ENCODE measurements at places on chromosomes 1 and 21.

DNA sequence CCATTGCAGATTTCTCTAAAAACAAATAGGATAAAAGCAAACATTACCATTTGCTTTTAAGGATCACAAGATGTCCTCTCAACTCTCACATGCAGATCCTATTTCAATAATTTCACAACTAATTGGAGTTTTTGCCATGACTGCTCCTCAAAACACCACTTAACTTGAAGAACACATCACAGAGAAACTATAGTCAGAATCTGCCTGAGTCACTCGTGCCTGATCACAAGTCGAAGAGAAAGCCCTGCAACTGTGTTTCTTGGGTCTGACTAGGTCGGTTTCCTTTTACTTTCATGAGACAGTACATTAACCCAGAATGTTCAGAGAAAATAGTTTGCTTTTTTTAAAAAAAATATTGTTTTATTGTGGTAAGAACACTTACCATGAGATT is 46.3 kb upstream of the SMYD2 start:
- DNase-seq = no peak

DNA sequence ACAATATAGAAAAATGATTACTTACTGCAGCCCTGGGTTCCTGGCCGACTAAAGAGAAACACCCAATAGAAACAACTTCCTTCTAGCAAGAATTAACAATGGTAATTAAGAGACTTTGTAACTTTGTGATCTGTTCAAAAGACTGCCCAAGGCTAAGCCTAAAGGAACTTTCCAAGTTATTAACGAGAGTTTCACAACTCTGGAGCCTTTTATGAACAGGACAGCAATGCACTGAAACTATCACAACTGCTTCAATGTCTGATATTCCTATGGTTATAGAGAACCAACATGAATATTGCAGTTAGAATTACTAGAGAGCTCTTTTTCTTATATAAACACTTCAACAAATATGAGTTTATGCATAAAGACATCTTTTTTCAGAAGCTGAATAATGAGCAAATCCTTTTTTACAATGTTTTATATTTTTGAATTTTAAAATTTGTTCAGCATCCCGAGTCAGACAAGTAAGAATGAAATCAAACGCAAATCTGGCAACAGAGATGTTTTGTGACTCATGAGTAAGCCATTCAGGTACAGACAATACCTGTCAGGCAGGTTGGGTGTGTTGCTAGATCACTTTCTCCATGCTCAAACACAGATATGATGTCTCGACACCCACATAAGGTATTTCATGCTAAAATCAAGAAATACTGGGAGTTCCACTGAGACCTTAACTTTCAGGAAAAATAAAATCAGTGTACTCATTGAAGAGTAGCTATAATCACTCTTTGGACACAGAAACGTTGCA is 22.2 kb upstream of the KCNJ15 start:
- no peak for DNase-seq

- no peak for DNase-seq
These were observed 855 bp downstream of the DSCAM start for GRCh38 chr21:40846103-40846502.

GRCh38 chr1:232891071-232891470 is 59.3 kb upstream of the NTPCR start:
- DNase-seq = no peak

- DNase-seq = no peak
These were observed 51.0 kb downstream of the MYSM1 start for GRCh38 chr1:58648842-58649241.

DNA sequence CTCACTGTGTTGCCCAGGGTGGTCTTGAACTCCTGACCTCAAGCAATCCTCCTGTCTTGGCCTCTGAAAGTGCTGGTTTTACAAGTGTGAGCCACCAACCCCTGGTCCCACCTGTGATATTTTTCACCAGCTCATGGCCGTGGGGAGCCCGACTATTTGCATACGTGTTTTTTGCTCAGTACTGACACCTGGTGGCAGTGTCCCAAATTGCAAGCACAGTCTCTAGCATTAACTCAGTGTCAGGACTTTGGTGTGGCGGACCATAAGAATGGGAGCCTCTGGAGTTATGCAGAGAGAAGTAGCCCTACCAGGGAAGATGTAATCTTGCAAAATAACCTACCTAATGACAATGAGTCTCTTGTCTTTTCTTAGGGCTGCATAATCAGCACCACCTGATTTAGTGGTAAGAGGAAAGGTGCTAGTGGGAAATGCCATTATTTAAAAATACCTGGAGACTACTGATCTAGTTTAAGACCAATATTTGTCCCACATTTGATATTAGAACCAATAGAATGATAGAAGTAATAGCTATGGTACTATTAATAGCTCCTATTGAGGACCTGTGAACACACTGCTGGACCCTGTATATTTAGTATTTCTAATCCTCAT is 305.4 kb downstream of the DISC1 start:
- DNase-seq = no peak

DNA sequence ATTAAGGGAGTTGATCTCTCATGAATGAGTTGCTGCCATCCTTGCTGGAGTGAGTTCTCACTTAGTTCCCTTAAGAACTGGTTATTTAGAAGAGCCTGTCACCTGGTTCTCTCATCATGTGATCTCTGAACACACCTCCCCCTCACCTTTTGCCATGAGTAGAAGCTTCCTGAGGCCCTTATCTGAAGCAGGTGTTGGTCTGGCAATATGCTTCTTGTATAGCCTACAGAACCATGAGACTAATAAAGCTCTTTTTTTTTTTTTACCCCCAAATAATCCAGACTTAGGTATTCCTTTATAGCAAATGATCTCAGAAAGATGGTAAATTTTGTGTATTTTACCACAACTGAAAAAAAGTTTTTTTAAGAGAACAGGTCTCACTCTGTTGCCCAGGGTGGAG is 158.0 kb downstream of the EIF4G3 start:
- no peak for DNase-seq

DNA sequence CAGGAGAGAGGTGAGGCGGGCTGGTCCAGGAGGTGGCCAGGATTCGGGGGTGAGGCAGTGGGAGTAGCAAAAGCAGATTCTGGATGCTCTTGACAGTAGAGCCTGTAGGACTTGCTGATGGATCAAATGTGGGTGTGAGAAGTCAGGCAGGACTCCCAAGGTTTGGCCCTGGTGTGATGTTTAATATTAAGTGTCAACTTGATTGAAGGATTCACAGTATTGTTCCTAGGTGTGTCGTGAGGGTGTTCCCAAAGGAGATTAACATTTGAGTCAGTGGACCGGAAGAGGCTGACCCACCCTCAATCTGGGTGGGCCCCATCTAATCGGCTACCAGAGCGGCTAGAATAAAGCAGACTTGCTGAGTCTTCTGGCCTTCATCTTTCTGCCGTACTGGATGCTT is 6.8 kb upstream of the RAB4A start:
- DNase-seq = no peak

DNA sequence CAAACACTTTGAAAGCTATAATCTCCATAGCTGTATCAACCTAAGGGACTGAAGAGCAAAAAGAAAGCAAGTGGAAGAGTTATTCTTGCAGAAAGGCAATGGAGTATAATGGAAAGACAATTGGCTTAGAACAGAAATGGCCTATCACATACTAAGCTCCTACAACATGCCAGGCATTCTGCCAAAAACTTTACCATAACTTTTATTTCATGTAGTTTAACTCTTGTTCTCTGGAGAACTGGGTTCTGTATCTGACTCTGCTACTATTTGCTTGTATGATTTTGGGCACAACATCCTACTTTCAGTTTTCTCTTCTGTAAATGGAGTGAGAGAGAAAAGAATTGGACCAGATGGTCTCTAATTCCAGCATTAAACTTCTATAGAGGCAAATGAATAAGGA is 449.1 kb downstream of the GPATCH2 start:
- no peak for DNase-seq

GRCh38 chr1:24849672-24850295 is 80.3 kb downstream of the RUNX3 start:
- DNase-seq = no peak

Measured in central memory CD4-positive, alpha-beta T cell (primary cell).